ENCODE measurements at places on chromosomes 12 and 14.

GRCh38 chr12:9098115-9098452 is 17.6 kb downstream of the A2M start:
- DNase-seq = no peak

- DNase-seq = no peak
Observed at GRCh38 chr12:108752387-108752786, 21.1 kb upstream of the CORO1C start.

DNA sequence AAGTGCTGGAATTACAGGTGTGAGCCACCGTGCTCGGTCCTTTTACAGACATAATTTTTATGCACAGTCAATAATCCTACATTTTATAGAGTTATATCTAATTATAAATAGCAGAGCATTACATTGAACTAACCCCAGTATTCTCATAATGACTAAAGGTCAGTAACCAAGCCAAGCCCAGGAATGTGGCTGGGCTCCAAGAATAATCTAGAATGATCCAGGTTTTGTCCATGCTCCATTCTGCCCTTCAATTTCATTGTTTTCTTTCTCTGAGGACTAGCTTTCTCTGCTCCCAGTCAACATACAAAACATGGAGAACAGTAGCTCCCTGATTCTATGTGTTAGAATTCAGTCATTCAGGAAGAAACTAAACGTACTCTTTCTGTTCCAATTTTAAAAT is 92.1 kb upstream of the KRR1 start:
- no peak for DNase-seq

DNA sequence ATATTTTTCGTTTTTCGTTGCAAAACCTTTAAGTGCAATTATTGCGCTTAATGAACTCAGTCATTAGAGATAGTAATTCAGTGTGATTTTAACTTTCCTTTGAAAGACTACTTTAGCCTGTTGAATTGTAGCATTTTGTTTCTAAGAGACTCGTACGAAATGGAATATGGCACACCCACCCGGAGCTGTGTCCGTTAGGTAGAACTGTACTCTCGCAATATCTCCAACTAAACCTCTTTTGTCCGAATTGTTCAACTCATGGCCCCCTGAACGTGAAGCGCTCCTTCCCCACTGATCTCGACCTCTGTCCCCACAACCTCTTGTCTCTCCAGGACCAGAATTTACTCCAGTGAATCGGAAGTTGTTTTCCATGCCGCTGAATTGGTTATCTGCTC is 800 bp downstream of the PCNX4 start:
- no peak for DNase-seq

- no peak for DNase-seq
Observed at GRCh38 chr12:4270016-4270830, 3.3 kb upstream of the CCND2 start.
